ENCODE measurements at places on chromosomes 13 and 19.

DNA sequence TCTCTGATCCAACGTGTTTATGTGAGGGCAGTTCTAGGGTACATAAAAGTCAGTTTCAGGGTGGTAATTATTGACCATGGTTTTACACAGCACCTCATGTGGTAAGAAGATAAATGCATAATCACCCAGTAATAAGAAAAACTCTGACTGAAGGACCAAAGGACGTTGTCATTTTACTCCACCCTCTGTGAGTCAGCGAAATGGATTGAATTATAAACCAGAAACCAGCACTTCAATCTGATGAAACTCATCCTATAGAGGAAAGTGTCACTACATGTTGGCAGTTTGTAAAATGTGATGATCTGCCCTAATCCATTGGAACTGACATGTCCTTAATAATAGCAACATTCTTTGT lies 406.8 kb downstream of the KLF5 start:
- no peaks in the 10 kb centered on the region for H3K4me1 ChIP-seq
- no peak overlapping the region for H3K27ac ChIP-seq
- H3K27me3 ChIP-seq: no peaks in the 10 kb centered on the region
- H3K4me3 ChIP-seq: no peak overlapping the region
- DNase-seq: no peak

DNA sequence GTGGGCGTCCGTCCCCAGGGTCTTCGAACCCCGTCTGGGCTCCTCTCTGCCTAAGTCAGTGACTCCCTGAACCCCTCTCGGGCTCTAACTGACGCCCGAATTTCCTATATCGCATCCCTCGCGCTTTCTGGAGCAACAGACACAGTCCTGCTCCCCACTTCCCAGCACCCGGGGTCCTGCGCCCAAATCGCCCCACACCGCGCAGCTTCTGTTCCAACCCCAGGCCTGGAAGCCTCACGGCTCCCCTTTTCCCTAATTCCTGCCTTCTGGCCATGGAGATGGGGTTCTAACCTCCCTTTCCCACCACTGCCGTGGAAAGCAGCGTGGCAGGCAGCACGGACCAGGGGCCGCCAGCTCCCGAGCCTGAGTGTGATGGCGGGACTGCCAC lies 1.6 kb upstream of the GRTP1 start:
- DNase-seq: no peak
- H3K4me3 ChIP-seq: no peak overlapping the region
- no peaks in the 10 kb centered on the region for H3K36me3 ChIP-seq
- no peaks in the 10 kb centered on the region for H3K4me1 ChIP-seq
- no peak overlapping the region for H3K27ac ChIP-seq
- H3K27me3 ChIP-seq: no peaks in the 10 kb centered on the region

GRCh38 chr13:67148161-67148571 lies 82.0 kb downstream of the PCDH9 start:
- no peak overlapping the region for H3K4me3 ChIP-seq
- H3K27ac ChIP-seq: peak overlapping the region; percentile 84
- no peaks in the 10 kb centered on the region for H3K36me3 ChIP-seq

DNA sequence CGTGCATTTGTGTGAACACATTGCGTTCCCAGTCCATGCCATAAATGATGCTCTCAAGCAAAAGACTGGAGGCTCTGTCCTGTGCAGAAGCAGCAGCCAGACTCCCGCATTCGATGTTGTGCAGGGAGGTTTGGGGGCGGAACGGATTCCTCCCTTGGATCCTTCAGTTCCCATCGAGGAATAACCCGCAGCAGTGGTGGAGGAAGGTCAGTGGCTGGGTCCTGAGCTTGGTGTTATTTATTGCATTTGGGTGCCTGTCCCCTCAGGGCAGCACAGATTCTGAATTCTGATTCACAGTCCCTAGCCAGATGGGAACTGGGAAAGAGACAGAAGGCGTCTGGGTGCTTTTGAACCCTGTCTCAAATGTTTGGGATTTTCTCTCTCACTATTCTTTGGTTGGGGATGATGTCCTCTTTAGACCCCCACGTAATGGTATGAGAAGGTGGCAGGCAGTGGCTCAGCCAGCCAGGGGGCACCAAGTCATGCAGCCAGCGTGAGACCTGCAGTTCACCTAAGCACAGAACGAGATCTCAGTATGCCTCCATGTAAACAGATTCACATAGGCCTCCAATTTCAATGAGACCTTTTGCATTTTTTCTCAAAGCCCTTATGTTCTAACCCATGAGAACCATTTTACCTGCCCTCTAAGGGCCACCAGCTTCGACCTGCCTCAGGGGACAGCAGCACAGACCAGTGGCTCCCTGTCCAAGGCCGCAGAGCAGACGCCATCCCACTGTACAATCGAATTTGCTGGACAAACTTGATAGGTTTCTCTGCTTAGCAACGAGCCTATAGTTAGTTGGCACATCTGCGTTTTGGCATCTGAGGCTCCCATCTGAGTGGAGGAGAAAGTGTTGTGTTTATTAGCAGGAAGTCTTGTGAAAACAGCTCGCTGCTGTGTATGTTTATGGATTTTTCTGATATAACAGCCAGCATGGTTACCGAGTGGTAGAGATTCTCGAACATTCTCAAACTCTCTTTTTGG lies 17.8 kb downstream of the KCTD15 start:
- H3K27ac ChIP-seq: peak overlapping the region; percentile 39
- H3K27me3 ChIP-seq: no peaks in the 10 kb centered on the region
- no peaks in the 10 kb centered on the region for H3K4me1 ChIP-seq
- DNase-seq: no peak
- H3K36me3 ChIP-seq: peaks cover 18% of the 10 kb centered on the region

DNA sequence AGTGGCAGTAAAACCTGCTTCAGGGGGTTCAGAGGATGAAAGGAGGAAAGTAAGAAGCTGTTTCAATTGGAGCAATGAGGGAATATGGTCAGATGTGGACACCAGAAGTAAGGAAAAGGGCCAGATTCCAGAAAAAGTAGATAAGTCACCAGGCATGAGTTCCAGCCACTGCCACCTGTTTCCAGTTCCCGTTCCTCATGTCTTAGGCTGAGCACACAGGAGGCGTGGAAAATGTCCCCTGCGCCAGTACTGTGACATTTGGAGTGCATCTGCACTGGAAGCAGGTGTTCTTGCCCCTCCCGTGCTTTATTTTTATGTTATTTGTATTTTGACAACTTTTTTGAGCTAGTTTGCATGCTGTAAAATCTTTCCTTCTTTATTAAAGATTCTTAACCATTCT lies 25.3 kb downstream of the LMO7 start:
- no peaks in the 10 kb centered on the region for H3K36me3 ChIP-seq
- no peaks in the 10 kb centered on the region for H3K4me1 ChIP-seq
- no peaks in the 10 kb centered on the region for H3K27me3 ChIP-seq
- no peak overlapping the region for H3K27ac ChIP-seq
- DNase-seq: no peak

GRCh38 chr13:108034909-108035410 lies 180.4 kb downstream of the LIG4 start:
- H3K4me3 ChIP-seq: no peak overlapping the region
- no peak overlapping the region for H3K27ac ChIP-seq
- H3K36me3 ChIP-seq: no peaks in the 10 kb centered on the region
- DNase-seq: no peak
- H3K27me3 ChIP-seq: no peaks in the 10 kb centered on the region

DNA sequence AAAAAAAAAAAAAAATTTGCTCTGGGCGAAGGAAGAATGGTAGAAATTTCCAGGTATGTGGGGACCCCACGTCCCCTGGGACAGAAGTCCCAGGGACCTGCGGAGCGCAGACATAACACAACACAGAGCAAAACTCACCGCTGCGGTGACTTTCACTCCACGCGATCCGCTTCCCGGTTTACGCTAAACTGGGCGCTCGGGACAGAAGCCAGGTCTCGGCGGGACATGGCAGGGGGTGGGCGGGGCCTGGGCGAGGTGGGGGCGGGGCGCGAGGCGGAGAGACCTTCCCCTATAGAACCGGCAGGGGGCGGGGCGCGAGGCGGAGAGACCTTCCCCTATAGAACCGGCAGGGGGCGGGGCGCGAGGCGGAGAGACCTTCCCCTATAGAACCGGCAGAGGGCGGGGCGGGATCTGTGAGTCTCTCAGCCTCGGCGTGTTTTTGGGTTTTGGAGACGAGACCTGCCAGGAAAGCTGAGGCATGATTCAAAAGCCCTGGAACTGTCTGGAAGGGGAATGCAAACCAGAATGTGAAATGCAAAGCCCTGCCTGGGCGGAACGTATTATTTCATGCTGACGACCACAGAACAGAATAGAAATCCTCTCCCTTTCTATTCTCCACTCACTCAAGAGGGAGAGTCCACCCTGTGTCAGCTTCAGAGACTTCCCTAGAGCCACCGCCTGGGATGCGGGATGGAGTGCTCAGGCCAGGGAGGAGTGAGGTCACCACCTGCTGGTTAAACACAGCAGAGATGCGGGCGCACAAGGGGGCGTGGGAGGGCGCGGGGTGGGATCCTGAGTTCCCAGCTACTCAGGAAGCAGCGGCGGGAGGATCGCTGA lies 20.2 kb upstream of the ERVV-1 start:
- no peaks in the 10 kb centered on the region for H3K36me3 ChIP-seq
- H3K4me1 ChIP-seq: peaks cover 5% of the 10 kb centered on the region
- peak overlapping the region; percentile 72 for H3K4me3 ChIP-seq
- H3K27ac ChIP-seq: peak overlapping the region; percentile 79
- no peaks in the 10 kb centered on the region for H3K27me3 ChIP-seq
- peak; percentile 89 for DNase-seq

DNA sequence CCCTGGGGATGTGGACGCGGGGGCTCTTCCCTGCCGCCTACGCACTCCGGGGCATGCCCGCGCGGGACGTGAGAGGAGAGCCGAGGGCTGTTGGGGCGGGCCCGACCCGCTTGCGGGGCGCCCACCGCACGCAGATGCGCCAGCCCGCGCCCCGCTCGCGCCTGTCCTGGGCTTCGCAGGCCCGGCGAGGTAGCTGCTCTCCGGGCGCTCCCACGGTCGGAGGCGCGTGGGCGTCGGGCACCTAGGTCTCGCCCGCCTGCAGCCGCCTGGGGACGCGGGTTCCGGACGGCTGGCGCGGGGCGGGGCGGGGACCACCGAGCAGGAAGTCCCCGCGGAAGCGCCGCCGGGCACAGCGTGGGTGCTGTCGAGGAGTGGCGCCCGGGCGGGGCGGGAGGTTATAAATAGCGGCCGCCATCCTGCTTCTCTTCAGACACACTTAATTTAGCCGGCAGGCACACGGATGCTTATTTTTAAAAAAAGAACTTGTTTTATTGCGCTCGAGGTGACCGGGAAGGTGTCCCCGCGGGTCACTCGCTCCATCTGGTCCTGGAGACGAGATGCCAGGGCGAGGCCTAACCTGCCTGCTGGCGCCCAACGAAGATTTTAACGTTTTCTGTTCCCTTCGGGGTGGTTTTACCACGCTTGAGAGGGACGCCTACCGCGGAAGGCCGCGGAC lies 561 bp upstream of the GJA3 start:
- H3K4me3 ChIP-seq: peak overlapping the region; percentile 94
- DNase-seq: peak; percentile 8
- H3K4me1 ChIP-seq: peaks cover 5% of the 10 kb centered on the region
- H3K36me3 ChIP-seq: no peaks in the 10 kb centered on the region

GRCh38 chr19:38425810-38426466 lies at the start of gene RASGRP4:
RASGRP4 (minus strand) TSS chr19:38426219; CDS start chr19:38426091, 128 bp downstream.
- H3K27ac ChIP-seq: no peak within 1 kb of the TSS
- DNase-seq: peak; percentile 4
- H3K4me3 ChIP-seq: no peak within 1 kb of the TSS
- H3K4me1 ChIP-seq: no peaks in the 10 kb centered on the region
- H3K36me3 ChIP-seq: no peaks in the 10 kb centered on the region
- H3K27me3 ChIP-seq: no peaks in the 10 kb centered on the region

- H3K27ac ChIP-seq: no peak overlapping the region
- peaks cover 15% of the 10 kb centered on the region for H3K36me3 ChIP-seq
- no peaks in the 10 kb centered on the region for H3K4me1 ChIP-seq
- H3K4me3 ChIP-seq: no peak overlapping the region
These were observed 96.3 kb downstream of the VWA8 start for GRCh38 chr13:41864658-41865057.

DNA sequence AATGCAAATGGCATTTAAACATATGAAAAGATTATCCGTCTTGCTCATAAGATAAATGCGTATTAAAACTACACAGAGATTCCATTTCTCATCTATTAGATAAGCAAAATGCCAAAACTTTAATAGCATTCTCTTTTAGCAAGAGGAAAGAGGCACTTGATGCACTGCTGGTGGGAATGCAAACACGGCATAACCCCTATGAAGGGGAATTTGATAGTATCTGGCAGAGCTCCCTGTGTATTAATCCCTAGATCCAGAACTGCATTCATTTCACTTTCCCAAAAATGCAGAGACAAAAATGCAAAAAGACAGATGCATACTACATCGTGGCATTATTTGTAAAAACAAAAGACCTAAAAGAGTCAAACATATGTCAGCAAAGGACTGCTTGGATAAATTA lies 193.6 kb upstream of the STARD13 start:
- H3K4me3 ChIP-seq: no peak overlapping the region
- H3K27me3 ChIP-seq: no peaks in the 10 kb centered on the region
- no peaks in the 10 kb centered on the region for H3K4me1 ChIP-seq
- no peaks in the 10 kb centered on the region for H3K36me3 ChIP-seq
- no peak overlapping the region for H3K27ac ChIP-seq

DNA sequence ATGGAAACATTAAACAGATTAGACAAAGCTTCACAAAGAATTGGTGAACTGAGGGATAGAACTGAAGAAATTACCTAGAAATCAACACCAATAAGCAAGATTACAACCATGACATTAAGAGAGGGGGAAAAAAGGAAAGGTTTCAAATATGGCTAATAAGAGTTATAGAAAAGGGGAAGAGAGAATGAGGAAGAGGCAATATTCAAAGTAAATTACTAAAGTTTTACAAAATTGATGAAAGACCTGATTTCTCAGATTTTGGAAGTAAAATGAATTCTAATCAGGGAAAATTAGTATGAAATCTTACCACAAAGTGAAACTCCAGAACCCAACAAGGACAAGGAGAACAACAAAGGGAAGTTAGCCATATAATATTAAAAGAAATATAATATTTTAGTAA lies 187.4 kb downstream of the NBEA start:
- no peaks in the 10 kb centered on the region for H3K4me1 ChIP-seq
- H3K27ac ChIP-seq: no peak overlapping the region
- no peak for DNase-seq
- H3K27me3 ChIP-seq: no peaks in the 10 kb centered on the region

DNA sequence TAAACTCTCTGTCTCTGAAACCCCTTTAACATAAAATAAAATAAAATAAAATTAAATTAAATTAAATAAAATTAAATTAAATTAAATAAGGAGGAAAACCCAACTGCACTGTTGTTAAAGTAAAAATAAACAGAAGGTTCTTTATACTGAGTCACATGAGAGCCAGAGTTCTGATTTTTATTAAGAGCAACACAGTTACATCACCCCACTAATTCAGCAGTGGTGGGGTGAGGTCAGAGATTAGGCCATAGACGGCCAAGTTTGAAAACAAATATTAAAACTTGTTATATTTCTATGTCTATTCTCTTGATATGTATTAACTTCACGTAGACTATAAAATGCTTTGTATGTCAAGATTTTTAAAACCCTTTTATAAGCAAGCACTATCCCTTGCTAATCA lies 59.5 kb downstream of the MYCBP2 start:
- H3K4me1 ChIP-seq: no peaks in the 10 kb centered on the region
- H3K27ac ChIP-seq: no peak overlapping the region
- no peak for DNase-seq
- no peaks in the 10 kb centered on the region for H3K27me3 ChIP-seq
- H3K36me3 ChIP-seq: peaks cover 38% of the 10 kb centered on the region

GRCh38 chr19:2462635-2463421 lies 6.1 kb upstream of the LMNB2 start:
- peak overlapping the region; percentile 63 for H3K27ac ChIP-seq
- no peaks in the 10 kb centered on the region for H3K4me1 ChIP-seq
- H3K4me3 ChIP-seq: peak overlapping the region; percentile 28
- peak; percentile 98 for DNase-seq

All from cardiac muscle cell (in vitro differentiated cells and primary cell).